CD14-positive monocyte (primary cell): ENCODE measurements at places on chromosomes 5 and 9. TPM values are rescaled to one million over a fixed set of nuclear protein-coding genes. Genes with fewer than 3 reads are reported as not detected.

- H3K27me3 ChIP-seq = peaks cover 11% of the 10 kb centered on the region
- no peak for DNase-seq
- H3K4me3 ChIP-seq = no peak overlapping the region
- no peaks in the 10 kb centered on the region for H3K36me3 ChIP-seq
- H3K27ac ChIP-seq = no peak overlapping the region
- H3K4me1 ChIP-seq = peaks cover 17% of the 10 kb centered on the region
Observed at GRCh38 chr5:75612226-75612569, 945 bp downstream of the ANKDD1B start.

GRCh38 chr5:123827811-123828210 lies 315.8 kb downstream of the CSNK1G3 start:
- no peak overlapping the region for H3K4me3 ChIP-seq
- no peak overlapping the region for H3K27ac ChIP-seq
- no peaks in the 10 kb centered on the region for H3K4me1 ChIP-seq

GRCh38 chr9:78821126-78821822 lies 524.3 kb downstream of the PSAT1 start:
- peak overlapping the region; percentile 25 for H3K4me3 ChIP-seq
- no peaks in the 10 kb centered on the region for H3K27me3 ChIP-seq
- no peak overlapping the region for H3K27ac ChIP-seq
- DNase-seq = peak; percentile 17
- no peaks in the 10 kb centered on the region for H3K36me3 ChIP-seq

GRCh38 chr5:10468256-10468655 lies 26.6 kb downstream of the ROPN1L start:
- H3K4me3 ChIP-seq = no peak overlapping the region
- DNase-seq = no peak
- H3K36me3 ChIP-seq = no peaks in the 10 kb centered on the region
- H3K4me1 ChIP-seq = peaks cover 20% of the 10 kb centered on the region

- H3K4me3 ChIP-seq = no peak overlapping the region
- H3K27ac ChIP-seq = no peak overlapping the region
- DNase-seq = no peak
- no peaks in the 10 kb centered on the region for H3K27me3 ChIP-seq
Observed at GRCh38 chr9:106127776-106128175, 433.4 kb downstream of the TMEM38B start.

DNA sequence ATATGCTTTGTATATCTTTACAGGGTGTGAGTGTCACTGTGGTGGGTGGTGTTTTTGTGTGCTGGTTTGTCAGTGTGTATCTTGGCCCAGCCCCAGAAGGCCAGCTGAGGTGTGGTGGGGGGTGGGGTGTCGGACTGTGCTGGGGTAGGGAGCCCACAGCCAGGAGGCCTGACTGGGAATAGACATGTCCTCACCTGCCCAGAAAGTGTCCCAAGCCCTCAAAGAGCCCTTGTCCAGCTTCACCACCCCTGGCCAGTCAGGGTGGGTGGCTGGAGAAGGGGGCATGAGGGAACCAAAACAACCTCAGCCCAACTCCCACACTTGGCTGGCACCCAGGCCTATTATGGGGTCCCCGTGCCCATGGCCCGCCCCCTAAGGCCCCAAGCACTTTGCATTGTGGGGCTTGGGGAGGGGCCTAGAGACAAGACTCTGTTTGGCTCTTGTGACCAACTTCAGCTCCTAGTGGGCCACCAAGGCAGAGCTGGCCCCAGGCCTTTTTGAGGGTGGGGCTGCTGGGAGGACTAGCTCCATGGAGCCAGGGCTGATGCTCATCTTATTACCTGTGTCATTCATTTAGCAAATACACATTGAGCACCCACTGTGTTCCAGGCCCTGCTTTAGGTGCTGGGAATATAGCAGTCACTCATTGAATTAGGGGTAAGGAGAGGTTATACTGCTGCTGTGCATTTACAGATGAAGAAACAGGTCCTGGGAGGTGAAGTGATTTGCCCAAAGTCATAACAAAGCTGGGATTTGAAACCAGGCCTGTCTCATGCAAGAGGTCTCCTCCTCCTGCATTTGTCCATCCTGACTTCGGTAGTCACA lies 56.2 kb upstream of the PSD2 start:
- H3K4me3 ChIP-seq = no peak overlapping the region
- DNase-seq = peak; percentile 0
- H3K4me1 ChIP-seq = no peaks in the 10 kb centered on the region
- H3K27ac ChIP-seq = no peak overlapping the region

DNA sequence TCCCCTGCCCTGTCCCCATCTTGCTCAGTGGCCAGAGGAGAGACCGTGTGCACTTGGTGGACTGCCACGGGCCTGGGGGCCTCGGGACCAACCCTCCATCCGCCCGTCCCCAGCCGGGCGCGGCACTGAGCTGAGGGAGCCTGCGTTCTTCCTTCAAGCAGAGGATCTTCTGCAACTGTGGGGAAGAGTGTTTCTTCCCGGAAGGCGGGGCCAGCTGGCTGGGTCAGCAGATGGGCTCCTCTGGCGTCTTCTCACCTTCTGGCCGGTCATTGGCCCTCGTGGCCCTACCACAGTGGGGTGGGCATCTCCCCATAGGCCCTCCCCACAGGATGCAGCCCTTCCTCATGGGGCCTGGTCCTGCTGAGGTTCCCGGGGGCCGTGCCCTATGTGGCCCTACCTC lies 17.4 kb downstream of the RXRA start:
- peaks cover 92% of the 10 kb centered on the region for H3K4me1 ChIP-seq
- H3K4me3 ChIP-seq = peak overlapping the region; percentile 25
- no peak for DNase-seq
- peaks cover 6% of the 10 kb centered on the region for H3K36me3 ChIP-seq
- H3K27me3 ChIP-seq = no peaks in the 10 kb centered on the region

- peak; percentile 36 for DNase-seq
- no peaks in the 10 kb centered on the region for H3K4me1 ChIP-seq
- H3K27me3 ChIP-seq = no peaks in the 10 kb centered on the region
- H3K36me3 ChIP-seq = peaks cover 8% of the 10 kb centered on the region
- H3K4me3 ChIP-seq = no peak overlapping the region
Observed at GRCh38 chr9:20941174-20941690, 90.2 kb downstream of the HACD4 start.

Gene FOXD4L6
- polyA plus RNA-seq = not detected

Gene PFN3
- not detected in 2 replicates for polyA plus RNA-seq

Gene GRM6
- not detected for polyA plus RNA-seq

Gene CXCL14
- polyA plus RNA-seq = 0.12 TPM

Gene LCN15
- polyA plus RNA-seq = not detected

Gene FST
- not detected for polyA plus RNA-seq
